Immature natural killer cell (primary cell): ENCODE measurements at places on chromosomes 13 and 19.

DNA sequence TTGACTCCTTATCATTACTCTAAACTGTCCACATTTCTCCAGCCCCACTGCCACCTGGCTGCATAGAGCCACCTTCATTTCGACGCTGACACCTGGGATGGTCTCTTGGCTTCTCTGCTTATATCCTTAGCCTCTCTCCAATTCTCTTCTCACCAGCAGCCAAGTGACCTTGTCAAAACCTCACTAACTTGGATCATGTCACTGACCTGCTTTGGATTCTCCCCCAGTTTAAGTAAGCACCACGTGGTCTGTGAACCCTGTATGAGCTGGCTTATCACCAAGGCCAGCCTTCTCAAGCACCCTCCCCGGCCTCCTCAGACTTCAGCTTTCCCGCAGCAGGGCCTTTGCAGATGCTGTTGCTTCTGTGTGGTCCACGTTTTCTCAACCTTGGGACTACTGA, 12.3 kb upstream of the GGACT start:
- DNase-seq: no peak

DNA sequence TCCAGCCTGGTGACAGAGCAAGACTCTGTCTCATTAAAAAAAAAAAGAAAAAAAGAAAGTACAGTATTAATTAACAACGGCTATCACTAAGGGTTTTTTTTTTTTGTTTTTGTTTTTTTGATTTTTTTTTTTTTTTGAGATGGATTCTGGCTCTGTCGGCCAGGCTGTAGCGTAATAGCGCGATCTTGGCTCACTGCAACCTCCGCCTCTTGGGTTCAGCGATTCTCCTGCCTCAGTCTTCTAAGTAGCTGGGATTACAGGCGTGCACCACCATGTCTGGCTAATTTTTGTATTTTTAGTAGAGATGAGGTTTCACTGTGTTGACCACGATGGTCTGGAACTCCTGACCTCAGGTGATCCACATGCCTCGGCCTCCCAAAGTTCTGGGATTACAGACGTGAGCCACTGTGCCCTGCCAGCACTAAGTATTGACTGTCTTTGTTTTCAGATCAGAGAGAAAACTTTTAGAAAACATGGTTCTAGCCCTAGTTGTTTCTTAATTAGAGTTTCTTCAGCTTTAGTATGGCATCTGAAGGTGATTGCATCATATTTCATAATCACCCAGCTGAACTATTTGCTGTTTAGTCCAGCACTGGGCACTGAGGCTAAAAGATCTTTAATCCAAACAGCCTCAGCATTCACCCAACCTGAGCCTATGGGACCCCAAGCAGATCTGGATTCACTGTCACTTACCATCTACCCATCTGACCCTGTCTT, 2.7 kb upstream of the GATAD2A start:
- no peak for DNase-seq

GRCh38 chr19:54882758-54883157, 8.7 kb downstream of the FCAR start:
- DNase-seq: peak; percentile 74

GRCh38 chr13:91017031-91017668, 330.3 kb upstream of the MIR17HG start:
- no peak for DNase-seq

- peak; percentile 52 for DNase-seq
Measured at GRCh38 chr13:46172531-46172991, 9.4 kb downstream of the LCP1 start.

DNA sequence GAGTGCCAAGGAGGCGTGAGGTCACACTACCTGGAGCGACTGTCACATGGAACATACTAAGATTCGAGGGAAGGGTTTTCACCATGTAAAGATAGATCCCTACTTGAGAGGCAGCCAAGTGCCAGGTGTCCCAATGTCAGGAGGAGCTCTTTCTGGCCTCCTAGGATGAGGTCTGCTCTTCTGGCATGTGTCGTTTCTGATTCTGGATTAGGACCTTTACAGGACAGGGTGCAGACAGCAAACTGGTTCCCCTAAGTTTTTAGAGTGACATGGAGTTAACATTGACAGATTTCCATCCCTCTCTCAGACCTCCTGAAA, 75.3 kb downstream of the ZNF536 start:
- no peak for DNase-seq

- no peak for DNase-seq
Measured at GRCh38 chr19:6529351-6529750, 1.5 kb upstream of the TNFSF9 start.

- DNase-seq: no peak
Measured at GRCh38 chr13:49314344-49314882, 66.7 kb downstream of the CDADC1 start.

DNA sequence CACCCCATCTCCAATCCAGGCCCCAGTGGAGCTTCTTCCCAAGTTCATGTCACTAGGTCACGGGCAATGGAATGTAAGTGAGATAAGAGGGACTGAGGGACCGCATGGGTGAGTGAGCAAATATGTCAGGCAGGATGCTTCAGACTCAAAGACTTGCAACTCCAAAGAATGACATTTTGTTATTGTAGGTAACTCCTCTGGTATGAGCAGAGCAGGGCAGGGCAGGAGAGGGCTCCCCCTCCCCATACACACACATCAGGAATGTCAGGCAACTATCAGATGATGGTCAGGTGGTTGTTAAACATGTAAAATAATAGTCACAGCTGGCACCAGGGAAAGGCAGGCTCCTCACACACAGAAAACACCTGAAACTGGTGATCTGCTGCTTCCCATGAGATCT, 10.6 kb downstream of the ERVV-2 start:
- DNase-seq: no peak

DNA sequence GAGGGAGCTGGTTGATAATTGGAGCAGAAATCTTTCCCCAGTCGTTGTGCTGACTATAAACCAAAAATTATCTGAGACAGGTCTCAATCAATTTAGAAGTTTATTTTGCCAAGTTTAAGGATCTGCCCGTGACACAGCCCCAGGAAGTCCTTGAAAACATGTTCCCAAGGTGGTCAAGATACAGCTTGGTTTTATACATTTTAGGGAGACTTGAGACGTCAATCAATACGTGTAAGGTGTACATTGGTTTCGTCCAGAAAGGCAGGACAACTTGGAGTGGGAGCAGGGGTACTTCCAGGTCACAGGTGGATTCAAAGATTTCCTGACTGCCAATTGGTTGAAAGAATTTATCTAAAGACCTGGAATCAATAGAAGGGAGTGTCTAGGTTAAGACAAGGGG, 17.6 kb downstream of the CFAP97D2 start:
- no peak for DNase-seq

DNA sequence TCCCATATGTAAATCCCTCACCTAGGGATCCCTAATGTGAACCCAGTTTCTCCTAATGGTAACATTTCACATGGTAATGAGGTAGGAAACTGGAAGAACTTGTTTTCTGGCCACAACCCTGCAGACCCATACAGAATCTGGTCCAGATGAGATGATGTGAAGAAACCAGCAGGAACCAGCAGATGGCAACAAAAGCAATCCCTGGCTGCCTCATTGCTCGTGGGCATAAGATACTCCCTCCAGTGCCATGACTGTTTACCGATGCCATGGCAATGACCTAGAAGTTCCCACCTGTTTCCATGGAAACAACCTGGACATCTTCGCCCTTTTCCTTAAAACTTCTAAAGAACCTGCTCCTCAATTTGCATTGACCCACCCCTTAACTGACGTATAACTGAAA, 1.4 kb upstream of the CD209 start:
- no peak for DNase-seq

DNA sequence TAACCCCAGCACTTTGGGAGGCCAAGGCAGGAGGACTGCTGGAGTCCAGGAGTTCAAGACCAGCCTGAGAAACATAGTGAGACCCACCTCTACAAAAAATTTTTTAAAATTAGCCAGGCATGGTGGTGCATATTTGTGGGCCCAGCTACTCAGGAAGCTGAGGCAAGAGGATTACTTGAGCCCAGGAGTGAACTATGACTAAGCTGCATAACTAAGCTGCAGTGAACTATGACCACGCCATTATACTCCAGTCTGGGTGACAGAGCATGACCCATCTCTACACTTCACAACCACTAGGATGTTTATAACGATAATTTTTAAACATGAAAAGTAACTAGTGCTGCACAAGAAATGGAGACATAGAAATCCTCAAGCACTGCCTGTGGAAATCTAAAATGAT, 352.7 kb upstream of the SGCG start:
- no peak for DNase-seq

GRCh38 chr13:44211286-44211685, 162.3 kb upstream of the SERP2 start:
- DNase-seq: no peak

DNA sequence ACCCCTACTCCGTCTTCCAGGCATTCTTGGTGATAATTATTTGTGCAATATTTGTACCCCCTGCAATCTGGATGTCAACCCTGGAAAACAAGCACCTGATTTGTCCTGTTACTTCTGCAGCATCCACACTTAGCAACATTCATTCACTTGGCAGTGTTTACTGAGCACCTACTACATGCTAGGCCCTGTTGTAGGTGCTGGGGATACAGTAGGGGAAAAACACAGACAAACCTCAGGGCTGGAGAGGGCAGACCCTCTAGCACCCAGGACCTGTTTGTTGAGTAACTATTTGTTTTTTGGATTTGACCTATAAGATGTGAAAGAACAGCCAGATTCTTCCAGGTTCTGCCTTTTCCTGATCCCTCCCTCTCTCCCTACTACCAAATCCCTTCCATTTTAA, 9.5 kb downstream of the NECTIN2 start:
- DNase-seq: no peak

DNA sequence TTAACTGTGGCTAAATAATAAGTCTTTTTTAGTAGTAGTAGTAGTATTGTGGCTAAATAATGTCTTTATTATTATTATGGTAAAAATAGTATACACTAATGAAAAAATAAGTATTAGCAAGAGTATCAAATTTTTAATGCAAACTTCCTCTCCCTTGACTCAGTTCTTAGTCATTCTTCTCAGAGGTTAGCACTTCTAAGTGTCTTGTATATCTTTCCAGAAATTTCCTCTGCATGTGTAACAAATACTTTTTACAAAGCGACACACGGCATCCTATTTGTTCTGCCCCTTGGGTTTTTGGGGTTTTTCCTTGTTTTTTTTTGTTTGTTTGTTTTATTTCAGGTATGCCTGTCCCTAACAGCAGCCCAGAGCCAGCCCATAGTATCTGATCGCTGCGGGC, 20.9 kb downstream of the SIN3B start:
- no peak for DNase-seq

- DNase-seq: no peak
Measured at GRCh38 chr13:22427066-22427465, 753.7 kb upstream of the SGCG start.

DNA sequence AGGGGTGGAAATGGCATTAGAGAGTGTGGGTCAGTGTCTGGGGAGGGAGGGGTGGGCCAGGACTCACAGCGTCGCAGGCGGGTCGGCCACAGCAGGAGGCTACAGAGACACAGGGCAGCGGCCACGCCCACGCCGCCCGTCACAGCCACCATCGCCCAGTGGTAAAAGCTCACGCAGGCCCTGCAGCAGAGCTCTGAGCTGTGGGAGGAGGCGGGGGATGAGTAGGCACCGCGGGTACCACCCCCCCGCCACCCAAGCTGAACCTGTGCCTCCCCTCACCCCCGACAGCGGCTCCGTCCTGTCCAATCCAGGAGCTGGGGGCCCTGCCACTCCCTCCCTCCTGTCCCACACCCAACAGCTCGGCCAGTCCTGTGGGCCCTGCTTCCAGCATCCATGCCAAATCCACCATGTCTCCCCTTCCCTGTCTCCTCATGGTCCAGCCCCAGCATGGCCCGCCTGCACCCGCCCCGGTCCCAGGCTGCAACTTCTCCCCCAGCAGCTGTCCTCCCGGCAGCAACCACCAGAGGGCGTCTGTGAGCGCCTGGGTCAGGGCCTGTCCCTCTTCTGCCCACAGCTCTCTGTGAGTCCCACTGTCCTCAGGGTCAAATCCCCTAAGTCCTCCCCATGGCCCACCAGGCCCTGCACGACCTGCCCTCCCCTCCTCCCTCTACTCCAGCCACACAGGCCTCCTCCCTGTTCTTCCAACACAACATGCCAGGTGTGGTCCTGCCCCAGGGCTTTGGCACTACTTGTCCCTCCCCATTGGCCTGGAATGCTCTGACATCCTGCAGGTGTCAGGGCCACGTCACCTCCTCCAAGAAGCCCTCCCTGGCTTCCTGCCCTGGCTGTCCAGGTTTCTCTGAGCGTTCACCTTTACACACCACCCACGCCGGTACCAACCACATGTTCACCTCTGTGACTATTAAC, 6.0 kb downstream of the TEKTIP1 start:
- DNase-seq: peak; percentile 71

GRCh38 chr13:49812812-49813211, 20.3 kb upstream of the KPNA3 start:
- no peak for DNase-seq

GRCh38 chr13:29908416-29909080, 58.1 kb upstream of the UBL3 start:
- no peak for DNase-seq

DNA sequence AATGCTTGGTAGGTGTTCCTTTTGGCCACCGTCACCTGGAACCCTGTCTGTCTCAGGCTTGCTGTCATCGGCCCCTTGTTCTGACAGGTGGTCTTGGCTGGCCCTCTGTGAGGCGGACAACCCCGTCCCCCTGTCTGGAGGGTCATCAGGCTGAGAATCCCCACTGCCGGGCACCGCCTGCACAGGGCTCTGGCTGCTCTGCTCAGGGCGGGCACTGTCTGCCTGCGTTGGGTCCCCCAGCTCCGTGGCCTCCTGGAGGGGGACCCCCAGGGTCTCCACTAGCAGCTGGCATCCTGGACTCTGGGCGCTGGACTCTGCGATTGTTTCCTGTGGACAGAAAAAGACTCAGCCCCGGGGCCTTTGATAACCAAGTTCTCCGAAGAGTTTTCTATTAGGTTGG, 13.2 kb downstream of the NANOS3 start:
- DNase-seq: no peak

DNA sequence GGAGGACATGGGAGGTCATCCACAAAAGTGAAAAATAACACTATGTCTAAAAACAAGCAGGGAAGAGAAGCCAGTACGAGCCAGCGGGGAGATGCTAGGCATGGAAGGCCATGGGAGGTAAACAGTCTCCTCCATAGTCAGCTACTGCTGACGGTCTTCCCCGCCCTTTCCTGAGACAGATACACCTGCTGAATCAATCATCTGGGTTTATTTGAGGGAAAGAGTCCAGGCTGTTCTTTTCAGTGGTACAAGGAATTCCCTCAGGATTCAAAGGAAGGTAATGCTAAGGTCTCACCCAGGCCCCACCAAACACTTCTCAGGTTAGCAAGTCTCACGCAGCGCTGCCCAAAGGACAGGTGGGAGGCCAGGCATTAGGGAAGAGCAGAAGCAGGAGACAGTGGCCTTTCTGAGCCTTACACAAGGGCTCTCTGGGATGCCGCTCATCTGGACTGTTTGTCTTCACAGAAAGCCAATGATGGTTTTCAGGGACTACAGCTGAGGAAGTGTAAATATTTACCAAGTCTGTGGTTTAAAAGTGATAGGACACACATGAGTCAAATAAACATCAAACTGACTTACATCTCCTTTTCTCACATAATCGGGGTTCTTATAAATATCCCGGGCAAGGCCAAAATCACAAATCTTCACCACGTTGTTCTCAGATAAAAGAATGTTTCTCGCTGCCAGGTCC, 173.9 kb downstream of the FLT1 start:
- DNase-seq: no peak

GRCh38 chr13:34143637-34144036, 325.7 kb downstream of the RFC3 start:
- no peak for DNase-seq

- no peak for DNase-seq
Measured at GRCh38 chr13:113142876-113143275, 15.6 kb upstream of the PROZ start.
